ENCODE measurements at places on chromosomes 16 and 17.

- DNase-seq, result no peak
Measured at GRCh38 chr17:38922538-38923297, 2.7 kb upstream of the LASP1NB start.

- DNase-seq, result no peak
Measured at GRCh38 chr17:65685110-65685509, 123.7 kb upstream of the AXIN2 start.

- no peak for DNase-seq
Measured at GRCh38 chr17:1560101-1560857, 2.3 kb downstream of the PITPNA start.

- DNase-seq, result no peak
Measured at GRCh38 chr16:23423496-23424049, 29.4 kb downstream of the COG7 start.

- no peak for DNase-seq
Measured at GRCh38 chr17:82333279-82334171, at the start of gene SECTM1. Gene SECTM1, minus strand, starts transcription at chr17:82333766. Its CDS starts 6,526 bp downstream, at chr17:82327240.

- DNase-seq, result no peak
Measured at GRCh38 chr16:50696575-50697420, 3.4 kb downstream of the NOD2 start.

- no peak for DNase-seq
Measured at GRCh38 chr17:67156269-67157199, 88.5 kb downstream of the HELZ start.

DNA sequence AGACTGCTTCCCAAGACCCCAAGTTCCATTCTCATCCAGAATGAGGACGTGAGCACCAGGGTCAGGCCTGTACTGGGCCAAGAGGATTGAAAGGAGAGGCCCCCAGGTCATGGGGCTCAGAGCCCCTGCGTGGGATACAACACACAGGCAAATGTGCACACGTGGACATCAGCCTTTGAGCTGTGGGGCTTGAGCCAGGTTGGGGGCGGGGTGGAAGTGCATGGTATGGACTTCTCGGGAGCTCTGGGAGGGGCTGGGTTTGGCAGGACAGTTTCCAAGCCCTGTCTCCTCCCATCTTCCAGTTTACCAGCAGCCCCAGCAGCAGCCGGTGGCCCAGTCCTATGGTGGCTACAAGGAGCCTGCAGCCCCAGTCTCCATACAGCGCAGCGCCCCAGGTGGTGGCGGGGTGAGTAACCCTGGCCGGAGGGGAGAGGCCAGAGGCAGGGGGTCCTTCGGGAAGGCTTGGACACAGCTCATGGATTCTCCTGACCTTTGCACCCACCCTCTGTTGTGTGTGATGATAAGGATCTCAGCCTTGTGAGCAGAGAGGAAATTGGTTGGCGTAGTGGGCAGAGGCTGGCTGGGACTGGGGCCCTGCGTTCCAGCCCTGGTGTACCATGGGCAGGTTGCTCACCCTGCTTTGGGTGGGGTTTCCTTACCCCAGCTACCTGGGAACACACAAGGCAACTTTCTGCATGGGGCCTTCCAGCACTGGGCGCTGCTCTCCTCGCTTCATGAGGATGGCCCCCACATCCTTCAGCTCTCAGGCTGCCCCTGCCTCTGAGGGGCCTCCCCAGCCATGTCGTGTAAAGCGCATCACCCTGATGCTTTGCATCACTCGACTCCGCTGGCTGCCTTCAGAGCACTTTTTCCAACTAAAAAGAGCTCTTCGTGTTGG lies 10.4 kb upstream of the LASP1NB start:
- no peak for DNase-seq

- DNase-seq, result no peak
Measured at GRCh38 chr17:78641243-78641642, 64.0 kb upstream of the DNAH17 start.

DNA sequence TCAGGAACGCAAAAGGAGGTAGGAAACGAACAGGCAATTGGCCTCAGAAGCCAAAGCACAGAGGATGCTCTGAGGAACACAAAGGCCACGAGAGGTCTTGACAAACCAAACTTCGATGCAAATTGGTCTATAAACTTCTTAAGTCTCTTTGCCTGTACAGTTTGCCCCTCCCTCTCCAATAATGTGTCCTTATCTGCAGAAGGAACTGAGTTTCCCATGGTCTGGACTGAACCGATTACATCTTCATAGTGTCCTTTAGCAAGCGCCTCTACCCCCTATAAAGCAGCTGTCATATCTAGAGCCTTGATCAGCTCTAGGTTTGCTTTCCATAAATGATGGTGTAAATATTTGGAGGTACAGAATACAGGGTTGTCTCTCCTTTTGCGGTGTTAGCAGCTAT lies 3.1 kb upstream of the CDRT4 start:
- DNase-seq, result no peak

- no peak for DNase-seq
Measured at GRCh38 chr16:84844049-84844350, 24.2 kb downstream of the CRISPLD2 start.

DNA sequence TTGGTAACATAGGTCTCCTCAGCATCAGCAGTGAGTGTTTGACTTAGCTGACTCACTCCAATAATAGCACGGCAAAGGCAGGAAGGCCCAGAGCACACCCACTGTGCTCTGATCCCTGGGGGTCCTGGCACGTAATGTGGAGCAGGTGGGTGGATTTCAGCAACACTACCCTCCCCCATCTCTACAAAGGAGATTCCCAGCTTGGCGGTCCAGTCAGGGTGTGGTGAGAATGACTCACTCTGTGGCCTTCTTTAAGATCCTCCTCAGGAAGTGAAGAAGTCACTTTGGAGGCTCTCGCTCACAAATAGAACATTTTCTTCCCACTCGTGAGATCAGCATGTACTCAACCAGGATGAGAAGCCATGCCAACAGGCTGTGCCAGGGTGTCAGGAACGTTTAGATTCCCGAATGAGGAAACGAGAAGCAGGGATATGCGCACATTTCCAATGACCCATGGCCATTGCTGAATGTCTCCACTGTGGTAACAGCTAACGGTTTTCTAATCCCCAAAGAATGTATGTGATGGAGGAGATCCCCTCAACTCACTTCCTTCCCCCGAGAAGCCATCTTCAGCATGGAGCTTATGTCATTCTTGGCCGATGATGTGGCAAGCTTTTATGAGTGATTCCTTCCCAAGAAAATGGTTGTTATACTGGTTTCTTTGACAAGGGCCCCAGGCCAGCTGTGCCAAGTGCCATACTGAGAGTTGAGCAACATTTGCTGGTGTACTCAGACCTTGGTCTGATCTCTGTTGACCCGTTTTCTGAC lies 365.2 kb downstream of the C16orf95 start:
- no peak for DNase-seq

GRCh38 chr16:83513008-83513755 lies 294.6 kb upstream of the HSBP1 start:
- no peak for DNase-seq

DNA sequence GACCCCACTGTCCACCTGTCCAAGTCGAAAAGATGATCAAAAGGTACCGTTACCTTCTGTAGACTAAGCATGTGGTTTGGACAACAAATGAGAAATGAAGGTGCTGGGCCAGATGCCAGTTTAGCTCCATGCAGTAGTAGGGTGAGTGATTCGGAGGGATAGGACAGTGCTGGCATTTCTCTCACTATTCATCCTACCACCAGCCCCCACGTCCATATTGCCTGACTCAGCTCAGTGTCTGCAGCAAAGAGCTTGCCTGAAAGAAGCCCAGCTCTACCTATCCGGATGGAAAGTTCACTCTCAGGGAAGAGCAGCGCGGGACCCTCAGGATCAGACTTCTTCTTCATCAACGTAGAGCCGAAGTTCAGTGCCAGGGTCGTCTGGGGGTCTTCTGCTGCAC lies 145.0 kb downstream of the SLC39A11 start:
- no peak for DNase-seq

- no peak for DNase-seq
Measured at GRCh38 chr17:59062509-59062908, 44.2 kb downstream of the TRIM37 start.

- DNase-seq, result peak; percentile 93
Measured at GRCh38 chr16:66751303-66751991, at the start of gene DYNC1LI2. Gene DYNC1LI2, minus strand, starts transcription at chr16:66751609. Its CDS starts 18 bp downstream, at chr16:66751591.

DNA sequence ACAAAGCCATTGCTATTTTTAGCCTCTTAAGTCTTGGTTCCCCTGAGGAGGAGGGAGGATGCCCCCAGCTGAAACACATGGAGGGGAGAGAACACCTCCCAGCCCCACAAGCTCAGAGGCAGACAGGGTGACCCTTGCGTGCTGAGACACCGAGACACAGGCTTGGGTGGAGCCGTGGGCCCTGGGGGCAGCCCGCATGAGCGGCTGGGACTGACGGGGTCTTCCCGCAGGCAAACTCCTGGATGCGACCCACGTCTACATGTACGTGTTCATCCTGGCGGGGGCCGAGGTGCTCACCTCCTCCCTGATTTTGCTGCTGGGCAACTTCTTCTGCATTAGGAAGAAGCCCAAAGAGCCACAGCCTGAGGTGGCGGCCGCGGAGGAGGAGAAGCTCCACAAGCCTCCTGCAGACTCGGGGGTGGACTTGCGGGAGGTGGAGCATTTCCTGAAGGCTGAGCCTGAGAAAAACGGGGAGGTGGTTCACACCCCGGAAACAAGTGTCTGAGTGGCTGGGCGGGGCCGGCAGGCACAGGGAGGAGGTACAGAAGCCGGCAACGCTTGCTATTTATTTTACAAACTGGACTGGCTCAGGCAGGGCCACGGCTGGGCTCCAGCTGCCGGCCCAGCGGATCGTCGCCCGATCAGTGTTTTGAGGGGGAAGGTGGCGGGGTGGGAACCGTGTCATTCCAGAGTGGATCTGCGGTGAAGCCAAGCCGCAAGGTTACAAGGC lies 9.8 kb downstream of the SLC16A3 start:
- DNase-seq, result no peak

DNA sequence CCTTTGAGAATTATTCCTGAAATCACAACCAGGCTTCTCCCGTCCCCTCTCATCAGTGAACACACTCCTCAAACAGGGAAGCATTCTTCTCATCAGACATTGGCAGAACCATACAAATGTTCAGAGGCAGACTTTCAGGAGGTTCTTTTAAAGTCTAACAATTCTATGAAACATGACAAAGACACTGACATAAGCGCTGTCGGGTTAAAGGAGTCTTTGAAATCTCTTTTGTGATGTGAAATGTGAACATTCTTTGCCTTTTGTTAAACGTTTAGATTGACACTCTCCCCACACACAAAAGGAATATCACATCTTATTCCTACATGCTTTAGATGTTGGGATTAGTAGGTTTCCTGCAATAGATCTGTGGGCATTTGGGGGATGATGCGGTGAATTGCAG lies 63.9 kb downstream of the NETO2 start:
- DNase-seq, result no peak

DNA sequence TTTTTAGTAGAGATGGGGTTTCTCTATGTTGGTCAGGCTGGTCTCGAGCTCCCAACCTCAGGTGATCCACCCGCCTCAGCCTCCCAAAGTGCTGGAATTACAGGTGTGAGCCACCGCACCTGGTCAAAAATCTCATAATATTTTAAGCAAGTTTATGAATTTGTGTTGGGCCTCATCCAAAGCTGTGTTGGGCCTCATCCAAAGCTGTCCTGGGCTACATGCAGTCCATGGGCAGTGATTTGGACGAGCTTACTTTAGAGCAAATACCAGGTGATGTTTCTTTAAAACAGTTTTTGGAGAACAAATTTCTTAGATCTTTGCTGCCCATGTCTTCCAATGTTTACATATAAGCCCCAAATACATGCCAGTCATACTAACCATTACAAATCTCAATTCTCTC lies 84.4 kb upstream of the C17orf78 start:
- DNase-seq, result no peak

GRCh38 chr17:20121359-20122253 lies 112.4 kb downstream of the SPECC1 start:
- DNase-seq, result peak; percentile 72
